ENCODE measurements at places on chromosomes 7 and 10. TPM values are rescaled to one million over a fixed set of nuclear protein-coding genes. Genes with fewer than 3 reads are reported as not detected.

DNA sequence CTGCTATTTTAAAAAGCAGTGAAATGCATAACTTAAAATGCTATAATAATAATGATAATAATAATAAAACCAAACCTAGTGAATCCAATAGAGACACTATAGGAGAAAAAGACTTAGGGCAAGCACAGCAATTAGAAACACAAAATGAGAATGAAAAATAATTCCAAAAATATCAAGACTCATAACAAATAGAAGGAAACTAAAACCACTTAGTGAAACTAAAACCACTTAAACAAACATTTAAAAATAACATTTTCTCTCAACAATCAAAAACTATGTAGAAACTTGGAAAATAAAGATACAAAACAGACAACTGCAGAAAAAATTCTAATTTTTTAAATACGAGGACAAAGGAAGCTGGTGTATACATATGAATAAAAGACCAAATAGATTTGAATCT lies 655.2 kb upstream of the NRG3 start:
- no peak for DNase-seq

DNA sequence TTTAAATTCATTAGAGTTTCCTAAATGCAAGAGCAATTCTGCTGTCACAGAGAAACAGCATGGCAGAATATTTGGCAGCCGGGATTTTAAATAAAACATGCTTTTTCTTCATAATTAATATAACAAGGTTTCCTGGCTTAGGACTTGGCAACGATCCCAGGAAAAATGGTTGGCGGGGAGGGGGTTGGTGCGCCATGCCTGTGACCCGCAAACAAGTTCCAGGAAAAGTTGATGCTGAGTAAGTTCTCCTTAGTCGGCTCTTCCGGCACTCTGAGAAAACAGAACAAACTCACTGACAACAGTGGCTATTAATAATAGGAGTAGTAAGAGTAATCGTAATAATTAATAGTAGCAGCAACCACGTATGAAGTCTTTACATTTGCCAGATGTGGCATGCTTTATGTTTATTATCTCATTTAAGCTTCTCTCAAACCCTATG lies 4.6 kb downstream of the HABP2 start:
- DNase-seq: peak; percentile 54

DNA sequence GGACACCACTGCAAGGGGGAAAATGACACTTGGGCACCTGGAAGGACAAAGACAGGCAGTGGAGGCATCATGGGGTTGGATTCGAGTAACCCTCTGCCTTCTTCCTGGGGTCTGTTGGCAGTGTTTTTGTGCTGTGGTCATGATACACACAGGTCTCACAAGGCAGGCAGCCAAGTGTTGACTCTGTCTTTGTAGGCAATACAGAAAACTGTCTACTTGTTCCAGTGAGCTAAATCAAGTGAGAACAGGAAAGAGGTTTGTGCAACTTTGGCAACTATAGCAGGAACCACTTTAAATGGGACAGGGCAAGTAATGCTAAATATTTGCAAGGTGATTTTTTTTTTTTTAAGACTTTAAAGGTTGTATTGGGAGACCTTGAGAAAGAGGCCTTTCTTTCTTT lies 578.6 kb upstream of the GALNT17 start:
- DNase-seq: no peak

DNA sequence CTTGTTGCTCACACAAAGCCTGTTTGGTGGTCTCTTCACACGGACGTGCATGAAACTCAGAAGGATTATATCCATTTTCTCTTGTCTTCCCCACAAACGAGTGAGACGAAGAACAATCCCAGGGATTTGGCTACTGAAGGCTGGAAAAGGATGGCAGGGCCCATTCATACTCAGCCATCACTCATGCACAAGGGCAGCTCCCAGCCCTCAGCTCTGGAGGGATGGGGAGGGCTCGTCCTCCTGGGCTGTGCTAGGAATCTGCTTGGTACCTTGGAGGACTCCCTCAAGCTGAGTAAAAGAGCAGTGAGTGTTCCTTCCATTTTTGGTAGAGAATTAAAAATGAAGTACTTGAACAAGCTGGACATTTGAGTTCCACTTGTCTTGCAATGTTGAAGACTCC lies 33.2 kb upstream of the RAB18 start:
- DNase-seq: no peak

- DNase-seq: peak; percentile 51
Measured at GRCh38 chr10:12471135-12471534, 121.8 kb downstream of the CAMK1D start.

Gene C10orf67
- not detected for total RNA-seq

Gene SUN1
- total RNA-seq: 137 TPM

Gene FKBP6
- total RNA-seq: not detected

Gene TSPAN13
- total RNA-seq: 50.2 TPM

Gene NME8
- 1.5 TPM for total RNA-seq

Gene ZPBP
- total RNA-seq: 1.2 TPM

Gene DNAH11
- 0.94 TPM for total RNA-seq

All from ureter (tissue), 1 donor.